Left ventricle myocardium superior (tissue), 1 donor: ENCODE measurements at places on chromosomes 4 and X.
A peak's percentile ranks its signal among the peaks of the same experiment; 100 is the strongest.

GRCh38 chr4:3235030-3235345 lies 14.0 kb upstream of the MSANTD1 start:
- no peak for DNase-seq

- DNase-seq: no peak
Measured at GRCh38 chr4:174398728-174399127, 115.0 kb downstream of the CEP44 start.

DNA sequence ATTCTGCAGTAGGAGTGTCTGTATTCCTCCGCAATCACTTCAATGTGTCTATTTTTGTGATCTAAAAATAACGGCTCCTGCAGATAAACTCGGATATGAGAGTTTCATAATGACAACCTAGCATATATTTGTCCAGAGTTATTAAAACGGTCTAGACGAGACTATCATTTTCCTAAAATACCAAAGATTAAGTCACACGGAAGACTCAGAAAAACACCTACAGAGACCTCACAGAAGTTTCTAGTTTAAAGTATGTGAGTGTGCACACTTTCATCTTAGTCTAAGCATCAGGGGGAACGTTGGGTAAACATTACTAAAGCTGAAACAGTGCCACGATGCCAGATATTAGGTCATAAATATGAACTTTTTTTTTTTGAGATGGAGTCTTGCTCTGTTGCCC lies 156.9 kb downstream of the AFAP1 start:
- no peak for DNase-seq

DNA sequence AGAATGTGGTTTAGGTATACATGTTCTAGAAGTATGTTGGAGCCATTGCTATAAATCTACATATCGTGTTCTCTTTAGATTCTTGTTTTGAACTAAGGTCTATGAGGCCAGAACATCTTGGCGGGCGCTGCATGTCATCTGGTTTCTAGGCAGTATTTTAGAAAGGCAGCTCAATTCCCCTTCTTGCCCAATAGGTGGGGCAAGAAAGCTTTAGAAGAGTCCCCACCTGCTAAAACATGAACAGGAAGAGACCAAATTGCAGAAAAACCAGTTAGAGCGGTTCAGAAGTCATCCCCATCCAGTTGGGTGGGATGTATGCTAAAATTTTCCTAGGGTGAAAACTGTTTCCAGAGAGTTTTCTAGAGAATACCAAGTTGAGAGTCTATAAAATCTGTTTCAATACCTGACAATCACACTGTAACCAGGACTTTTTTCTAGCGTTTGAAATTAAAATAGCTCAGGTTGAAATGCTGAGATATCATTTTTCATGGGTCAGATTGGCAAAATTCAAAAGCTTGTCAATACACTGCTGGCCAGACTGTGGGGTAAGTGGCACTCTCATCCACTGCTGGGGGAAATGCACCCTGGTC lies 17.5 kb upstream of the SH3KBP1 start:
- DNase-seq: no peak

DNA sequence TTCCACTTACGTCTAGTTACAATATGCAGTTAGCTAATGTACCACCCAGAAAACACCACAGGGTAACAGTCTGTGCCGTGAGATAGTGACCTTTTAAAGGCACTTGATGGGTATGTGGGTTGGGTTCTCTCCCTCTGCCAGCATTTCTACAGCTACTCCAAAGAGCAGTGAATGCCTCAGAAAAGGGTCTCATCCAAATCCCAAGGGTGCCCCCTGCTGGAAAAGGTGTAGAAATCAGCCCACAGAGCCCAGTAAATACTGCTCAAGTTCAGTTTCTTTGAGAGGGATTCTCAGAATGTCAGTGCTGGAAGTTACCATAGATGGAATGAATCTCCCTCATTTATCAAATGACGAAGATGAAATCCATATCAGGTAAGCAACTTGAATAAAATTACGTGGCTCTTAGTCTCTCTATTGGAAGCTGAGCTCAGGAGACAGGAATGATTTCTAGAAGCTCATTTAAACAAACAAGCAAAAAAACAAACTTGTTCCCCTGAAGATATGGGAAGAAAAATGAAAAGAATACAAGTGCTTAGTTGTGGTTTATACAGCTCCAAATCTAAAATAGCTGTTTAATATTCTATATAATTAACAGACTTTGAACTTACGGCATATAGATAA lies 9.5 kb downstream of the RNF175 start:
- DNase-seq: no peak

DNA sequence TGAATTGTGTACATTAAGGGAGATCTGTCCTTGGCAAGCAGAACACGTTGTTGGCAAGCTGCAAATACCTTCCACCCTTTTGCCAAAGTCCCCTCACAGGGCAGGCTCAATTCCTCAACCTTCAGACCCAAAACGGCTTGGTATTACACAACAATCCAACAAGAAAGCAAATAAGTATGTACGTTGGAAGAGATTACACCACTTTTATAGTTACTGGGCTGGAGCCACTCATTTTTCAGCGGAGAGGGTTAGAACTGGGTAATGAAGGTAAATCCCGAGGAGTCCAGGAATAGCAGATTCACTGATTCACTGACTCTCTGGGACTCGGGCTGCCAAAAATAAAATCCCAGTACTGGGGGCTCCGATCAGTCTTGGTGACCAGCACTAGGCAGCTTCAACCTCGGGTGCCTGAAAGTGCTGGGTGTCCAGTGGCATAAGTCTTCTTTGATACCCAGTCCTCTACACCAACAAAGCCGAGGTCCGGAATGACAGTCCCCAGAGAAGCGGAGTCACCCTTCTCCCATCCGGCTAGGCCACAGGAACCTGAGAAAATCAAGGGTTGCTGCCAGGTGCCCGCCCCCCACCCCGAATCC lies 587 bp downstream of the TIMM8A start:
- peak; percentile 21 for DNase-seq

GRCh38 chr4:183260491-183261151 lies 59.5 kb downstream of the CLDN22 start:
- no peak for DNase-seq

DNA sequence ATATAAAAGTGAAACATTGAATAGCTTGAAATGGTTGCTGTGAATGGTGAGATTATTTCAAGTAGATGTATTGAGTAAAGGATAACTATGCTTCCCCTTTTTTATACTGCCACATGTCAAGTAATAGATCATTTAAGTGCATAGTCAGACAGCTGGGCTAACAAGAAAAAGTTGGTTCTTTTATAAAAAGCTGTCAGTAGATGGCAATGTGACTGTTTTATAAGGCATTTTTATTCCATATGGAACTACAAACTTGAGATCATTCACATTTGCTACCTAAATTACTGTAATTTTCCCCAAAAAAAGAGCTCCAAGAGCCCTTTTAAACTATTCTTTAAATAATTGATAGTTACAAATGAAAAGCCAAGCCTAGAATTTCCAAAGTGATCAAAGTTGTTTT lies 831.0 kb downstream of the C4orf33 start:
- DNase-seq: no peak

DNA sequence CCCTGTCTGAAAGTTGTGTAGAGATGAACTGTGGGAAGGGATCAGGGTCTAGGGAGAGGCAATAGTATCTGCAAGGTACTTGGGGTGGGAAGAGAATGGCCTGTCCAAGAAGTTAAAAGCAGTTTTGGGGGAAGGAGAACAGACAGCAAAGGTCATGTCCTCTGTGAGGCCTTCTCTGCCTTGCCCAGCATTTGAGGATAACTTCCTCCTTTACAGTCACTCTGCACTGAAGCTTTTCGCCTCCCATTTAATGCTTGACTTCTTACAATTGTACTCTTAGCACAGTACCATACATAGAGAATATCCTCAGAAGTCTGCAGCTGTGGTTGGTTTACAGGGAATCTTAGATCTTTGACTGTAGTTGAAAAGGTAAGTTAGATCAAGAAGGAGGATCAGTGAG lies 121.8 kb upstream of the AP1S2 start:
- DNase-seq: no peak

DNA sequence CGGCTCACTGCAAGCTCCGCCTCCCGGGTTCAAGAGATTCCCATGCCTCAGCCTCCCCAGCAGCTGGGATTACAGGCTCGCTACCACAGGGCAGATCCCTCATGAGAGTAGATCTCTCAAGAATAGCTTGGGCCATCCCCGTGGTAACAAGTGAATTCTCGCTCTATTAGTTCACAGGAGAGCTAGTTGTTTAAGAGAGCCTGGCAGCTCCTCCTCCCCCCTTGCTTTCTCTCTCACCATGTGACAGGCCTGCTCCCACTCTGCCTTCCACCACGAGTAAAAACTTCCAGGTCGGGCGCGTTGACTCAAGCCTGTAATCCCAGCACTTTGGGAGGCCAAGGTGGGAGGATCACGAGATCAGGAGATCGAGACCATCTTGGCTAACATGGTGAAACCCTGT lies 30.3 kb upstream of the LAP3 start:
- no peak for DNase-seq

GRCh38 chr4:52572936-52573485 lies 86.1 kb downstream of the USP46 start:
- DNase-seq: no peak
